ENCODE measurements at places on chromosomes 5 and 9.
A peak's percentile ranks its signal among the peaks of the same experiment; 100 is the strongest.

DNA sequence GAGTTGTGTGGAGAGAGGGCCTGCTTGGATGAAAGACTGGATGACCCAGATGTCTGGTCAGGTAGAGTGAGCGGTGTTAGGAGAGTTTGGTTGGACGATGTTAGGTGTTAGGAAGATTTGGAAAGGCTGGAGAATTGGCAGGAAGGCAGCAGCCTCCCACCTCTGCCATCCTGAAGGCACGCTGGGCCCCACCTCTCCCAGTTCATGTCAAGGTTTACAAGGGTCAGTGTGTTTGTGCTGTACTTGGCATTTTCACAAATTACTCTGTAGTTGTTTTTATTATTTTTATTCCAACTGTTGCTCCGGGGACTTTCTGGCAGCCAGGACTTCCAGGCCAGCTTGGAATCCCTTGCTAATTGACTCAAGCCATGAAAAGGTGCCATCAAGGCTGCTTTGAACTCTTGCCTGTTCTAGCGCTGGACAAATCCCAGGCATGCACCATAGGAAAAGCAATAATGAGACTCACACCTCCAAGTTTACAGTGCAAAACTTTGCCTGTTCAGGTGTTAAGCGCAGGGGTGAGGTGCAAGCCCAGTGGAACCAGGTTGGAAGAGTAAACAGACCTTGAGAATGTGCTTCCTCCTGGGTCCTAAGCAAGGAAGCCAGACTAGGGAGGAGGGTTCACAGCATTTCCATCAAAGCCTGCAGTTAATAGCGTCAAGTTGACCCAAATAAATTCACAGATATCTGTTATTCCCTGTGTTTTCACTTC, 41.7 kb upstream of the KLF9 start:
- DNase-seq = no peak

- no peak for DNase-seq
These were observed 89.9 kb downstream of the NLN start for GRCh38 chr5:65811885-65812284.

- DNase-seq = no peak
These were observed 22.1 kb upstream of the UGCG start for GRCh38 chr9:111874500-111874899.

DNA sequence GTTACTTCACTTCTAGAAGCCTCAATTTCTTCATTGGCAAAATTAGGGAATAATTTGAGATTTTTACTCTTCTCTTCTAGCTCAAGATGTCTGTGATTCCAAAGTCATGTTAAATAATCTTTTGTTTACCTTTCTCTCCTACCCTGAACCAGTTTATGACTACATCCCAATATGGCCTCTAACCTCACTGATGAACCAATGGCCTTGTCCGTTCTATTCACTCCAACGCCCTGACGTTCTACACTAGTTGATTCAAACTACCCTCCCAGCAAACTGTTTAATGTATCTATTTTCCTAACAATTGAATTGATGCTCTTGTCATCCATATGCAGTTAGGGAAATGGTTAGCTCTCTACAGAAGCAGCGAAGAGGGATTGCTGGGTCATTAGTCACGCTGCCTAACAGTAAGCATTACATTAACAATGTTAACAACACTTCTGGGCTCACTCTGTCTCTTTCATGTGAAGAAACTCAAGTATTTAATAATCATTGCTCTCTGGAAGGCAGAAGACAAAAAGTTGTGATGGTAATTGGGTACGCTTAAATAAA, 38.0 kb downstream of the RAPGEF1 start:
- no peak for DNase-seq

- no peak for DNase-seq
These were observed 91.8 kb upstream of the DMRTA1 start for GRCh38 chr9:22354699-22355384.

- DNase-seq = no peak
These were observed 7.7 kb upstream of the EXOC3 start for GRCh38 chr5:435156-435790.

DNA sequence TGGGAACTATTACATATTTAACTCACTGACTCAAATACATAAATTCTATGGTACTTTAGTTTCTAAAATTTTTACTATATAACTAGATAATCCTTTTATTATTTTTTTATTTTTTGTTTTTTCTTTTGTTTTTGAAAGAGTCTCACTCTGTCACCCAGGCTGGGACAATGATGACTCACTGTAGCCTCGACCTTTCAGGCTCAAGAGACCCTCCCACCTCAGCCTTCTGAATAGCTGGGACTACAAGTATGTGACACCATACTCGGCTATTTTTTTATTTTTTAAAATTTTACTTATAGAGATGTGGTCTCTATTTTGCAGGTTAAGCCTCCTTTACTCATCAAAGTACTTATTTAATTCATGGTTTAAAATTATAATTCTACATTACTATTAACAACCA, 92.2 kb upstream of the SLCO4C1 start:
- DNase-seq = no peak

DNA sequence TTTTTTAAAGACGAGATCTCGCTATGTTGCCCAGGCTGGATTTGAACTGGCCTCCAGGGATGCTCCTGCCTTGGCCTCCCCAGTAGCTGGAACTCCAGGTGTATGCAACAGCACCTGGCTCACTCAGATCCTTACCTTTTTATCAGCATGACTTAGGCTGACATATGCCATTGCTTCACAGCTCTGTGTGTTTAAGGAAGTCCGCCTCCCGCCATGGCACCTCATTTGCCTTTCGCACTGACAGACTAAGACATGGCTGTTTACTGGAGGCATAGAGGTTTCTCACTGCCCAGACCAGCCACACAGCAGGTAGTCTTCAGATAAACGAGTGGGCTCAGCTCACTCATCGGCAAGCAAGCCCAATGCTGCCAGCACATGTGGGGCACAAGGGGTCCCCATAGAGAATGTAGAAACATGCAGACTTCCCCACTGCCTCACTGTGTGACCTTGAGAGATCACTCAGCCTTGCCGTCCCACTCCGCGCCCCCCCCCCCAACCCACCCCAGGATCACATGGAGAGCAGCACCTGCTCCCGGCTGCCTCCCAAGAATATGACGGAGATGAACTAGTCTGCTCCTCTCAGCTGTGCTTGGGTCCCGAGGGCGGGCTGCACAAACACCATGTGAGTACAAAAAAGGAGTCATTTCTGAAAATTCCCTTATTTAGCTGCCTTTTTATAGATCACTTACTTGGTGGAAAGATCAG, 62.8 kb downstream of the DCP2 start:
- DNase-seq = no peak

DNA sequence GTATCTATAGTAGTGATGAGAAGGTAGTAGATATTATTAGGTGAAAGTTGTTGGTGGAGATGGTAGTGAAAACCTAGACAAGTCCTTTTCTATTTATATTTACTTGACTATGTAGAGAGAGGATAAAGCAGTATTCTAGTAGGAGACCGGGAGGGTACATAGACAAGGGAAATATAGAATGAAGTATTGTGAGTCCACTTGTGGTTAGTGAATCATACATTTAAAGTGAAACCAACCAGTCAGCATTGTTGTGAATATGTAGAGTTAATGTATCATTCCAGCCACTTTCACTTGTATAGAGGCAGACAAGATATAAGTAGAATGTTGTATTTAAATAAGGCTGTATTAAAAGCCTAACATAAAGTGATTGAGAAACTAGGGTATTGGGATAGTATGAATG, 1711.3 kb upstream of the ACO1 start:
- no peak for DNase-seq

DNA sequence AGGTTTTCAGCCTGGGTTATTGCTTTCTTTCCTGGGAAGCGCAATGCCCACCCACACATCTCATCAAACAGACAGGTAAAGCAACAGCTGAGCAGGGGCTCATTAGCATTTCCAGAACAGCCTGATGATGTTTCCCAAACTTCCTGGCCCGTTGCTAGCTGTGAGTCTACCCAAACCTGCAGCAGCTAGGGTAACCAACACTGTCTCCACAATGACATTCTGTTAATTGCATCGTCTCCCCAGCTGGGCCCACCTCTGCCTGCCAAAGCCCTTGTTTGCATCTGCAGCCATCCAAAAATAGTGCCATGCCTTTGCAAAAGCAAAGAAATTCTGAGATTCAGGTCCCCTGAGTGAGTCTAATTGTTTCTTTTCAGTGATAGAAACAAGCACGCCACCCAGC, 273.0 kb downstream of the MED10 start:
- DNase-seq = no peak

GRCh38 chr9:123642291-123643278, 286.6 kb downstream of the CRB2 start:
- DNase-seq = no peak

DNA sequence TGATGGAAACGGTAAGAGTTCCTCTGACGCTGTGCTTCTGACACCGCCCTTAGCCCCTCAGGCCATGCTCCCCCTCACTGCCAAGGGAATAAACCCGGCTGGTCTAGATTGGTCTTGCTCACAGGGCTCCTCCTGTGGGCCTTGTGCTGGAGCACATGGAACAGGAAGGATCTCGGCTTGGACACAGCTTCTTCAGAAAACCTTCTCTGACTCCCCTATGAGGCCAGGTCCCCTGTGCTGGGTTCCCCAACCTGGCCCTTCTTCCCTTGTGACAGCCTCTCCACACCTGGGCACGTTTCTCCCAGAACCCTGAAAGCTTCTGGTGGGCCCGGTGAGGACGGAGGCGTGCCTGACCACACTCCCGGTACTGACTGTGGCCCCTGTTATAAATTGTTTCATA, 8.2 kb downstream of the SPATA31E1 start:
- no peak for DNase-seq

DNA sequence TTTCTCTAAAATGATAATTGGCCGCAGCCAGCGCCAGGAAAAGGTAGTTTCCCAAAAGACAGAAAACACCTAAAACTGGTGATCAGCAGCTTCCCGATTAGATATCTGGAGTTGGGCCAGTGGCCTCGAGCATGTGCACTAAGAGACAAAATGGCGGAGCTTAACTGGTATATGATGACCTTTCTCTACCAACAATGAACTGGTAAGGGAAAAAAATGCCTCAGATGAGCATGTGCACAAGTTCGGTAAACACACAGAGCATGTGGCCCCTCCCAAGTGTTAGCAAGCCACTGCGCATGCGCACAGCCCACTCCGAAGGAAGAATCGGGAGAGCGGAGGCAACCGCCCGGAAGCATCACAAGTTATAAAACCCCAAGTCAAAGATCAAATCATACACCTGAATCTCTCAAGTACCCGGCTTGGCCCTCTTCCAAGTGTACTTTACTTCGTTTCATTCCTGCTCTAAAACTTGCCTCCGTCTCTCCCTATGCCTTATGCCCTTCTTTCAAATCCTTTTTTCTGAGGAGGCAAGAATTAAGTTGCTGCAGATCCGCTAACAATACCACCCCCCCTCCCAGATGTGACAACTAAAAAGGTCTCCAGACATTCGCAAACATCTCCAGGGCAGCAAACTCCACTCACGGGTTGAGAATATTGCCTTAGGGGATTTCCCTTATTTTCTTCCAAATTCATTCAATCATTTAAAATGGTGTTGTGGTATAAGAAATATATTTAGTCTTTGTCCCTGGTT, 15.0 kb upstream of the PTBP3 start:
- peak; percentile 42 for DNase-seq

GRCh38 chr5:153959134-153959957, 79.4 kb downstream of the FAM114A2 start:
- no peak for DNase-seq

- no peak for DNase-seq
These were observed 193.0 kb downstream of the SPOCK1 start for GRCh38 chr5:137305971-137306602.

GRCh38 chr9:128382261-128382660, 11.1 kb downstream of the URM1 start:
- no peak for DNase-seq

DNA sequence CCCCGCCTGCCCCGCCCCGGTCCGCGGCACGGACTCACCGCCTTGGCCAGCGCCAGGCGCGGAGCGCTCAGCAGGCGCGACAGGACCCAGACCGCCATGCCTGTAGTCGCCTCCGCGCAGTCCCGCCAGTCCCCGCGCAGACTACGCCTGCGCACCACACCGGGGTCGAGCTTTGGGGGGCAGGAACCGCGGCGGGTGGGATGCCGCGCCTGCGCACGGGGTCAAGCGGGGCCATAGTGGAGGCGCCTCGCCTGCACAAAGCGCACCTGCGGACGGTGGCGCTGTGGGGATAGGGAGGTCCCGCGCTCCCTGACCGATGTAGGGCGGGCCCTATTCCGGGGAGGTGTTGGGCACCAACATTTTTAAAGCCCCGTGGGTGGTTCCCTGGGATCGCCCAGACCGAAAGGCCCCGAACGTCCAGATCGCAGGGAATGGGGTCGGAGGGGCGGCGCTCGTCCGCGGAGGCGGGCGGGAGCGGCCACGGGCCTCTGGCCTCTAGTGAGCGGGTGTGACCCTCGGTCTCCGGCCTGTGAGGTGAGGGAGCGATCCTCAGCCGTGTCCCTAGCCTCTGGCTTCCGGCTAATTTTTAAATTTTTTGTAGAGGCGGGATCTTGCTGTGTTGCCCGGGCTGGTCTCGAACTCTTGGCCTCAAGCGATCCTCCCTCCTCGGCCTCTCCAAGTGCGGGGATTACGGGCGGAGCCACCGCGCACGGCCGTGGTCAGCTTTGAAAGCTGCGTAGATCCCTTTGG, 70.8 kb upstream of the LPCAT1 start:
- no peak for DNase-seq

DNA sequence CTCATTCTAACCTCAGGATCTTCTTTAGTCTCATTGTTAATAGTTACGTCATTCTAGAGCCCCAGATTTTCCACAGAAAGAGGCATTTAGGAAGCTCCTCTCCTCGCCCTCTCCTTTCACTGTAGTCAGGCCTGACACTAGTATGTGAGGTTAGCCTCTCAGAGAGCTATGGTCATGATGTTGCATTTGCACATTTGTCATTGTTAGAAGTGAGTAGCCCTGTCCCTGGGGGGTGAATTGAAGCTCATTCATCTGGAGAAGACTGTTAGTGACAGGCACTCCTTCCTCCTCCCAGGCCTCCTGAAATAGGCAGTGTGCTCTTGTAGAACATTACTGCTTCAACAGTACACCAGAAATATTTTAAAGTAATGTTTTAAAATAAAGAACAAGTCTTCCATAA, 26.6 kb upstream of the LRRTM2 start:
- DNase-seq = no peak

DNA sequence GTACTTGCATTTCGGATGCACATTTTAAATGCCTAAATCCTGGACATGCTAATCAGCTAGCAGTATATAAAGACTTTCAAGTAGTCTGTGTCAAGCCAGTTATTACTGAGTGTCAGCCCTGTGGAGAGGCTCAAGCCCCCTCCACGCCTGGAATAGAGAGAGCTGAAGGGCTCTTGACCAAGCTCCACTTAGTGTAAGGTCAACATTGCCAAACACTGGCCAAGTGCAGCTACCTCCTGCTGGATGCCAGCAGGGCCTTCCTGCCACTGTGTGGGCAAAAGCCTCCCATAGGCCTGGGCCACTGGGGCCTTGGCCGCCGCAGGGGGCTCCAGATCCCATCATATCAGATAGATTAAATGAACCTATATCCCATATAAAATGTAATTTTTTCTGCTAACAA, 239.4 kb upstream of the PANK3 start:
- DNase-seq = no peak

- no peak for DNase-seq
These were observed 142.9 kb downstream of the ATPSCKMT start for GRCh38 chr5:10106806-10107205.

- no peak for DNase-seq
These were observed 175.8 kb upstream of the ADCY2 start for GRCh38 chr5:7220156-7220555.

GRCh38 chr5:34844106-34844505, 5.1 kb downstream of the TTC23L start:
- no peak for DNase-seq
